ENCODE measurements at places on chromosomes 4 and X.
A peak's percentile ranks its signal among the peaks of the same experiment; 100 is the strongest.

GRCh38 chrX:136227948-136228838, 23.0 kb downstream of the MAP7D3 start:
- no peak for DNase-seq

DNA sequence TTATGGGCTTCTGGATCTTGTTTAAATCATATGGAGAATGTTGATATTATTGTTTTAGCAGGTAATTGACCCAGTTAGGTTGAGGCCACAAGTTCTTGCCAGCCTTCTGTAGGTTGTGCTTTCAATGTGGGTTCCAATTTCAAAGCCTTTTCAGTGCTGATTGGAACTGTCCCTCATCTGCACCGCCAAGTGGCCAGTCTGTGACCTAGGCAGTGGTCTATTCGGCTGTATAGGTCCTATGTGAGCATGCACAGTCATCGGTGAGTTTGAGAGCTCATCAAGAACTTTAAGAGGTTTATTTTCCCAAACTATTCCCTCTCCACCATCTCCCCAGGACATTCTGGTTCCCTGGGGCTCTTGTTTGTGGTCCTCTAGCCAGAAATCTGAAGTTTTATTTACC, 35.7 kb downstream of the DDX53 start:
- DNase-seq, result no peak

GRCh38 chr4:41658163-41658562, 90.4 kb downstream of the PHOX2B start:
- no peak for DNase-seq

DNA sequence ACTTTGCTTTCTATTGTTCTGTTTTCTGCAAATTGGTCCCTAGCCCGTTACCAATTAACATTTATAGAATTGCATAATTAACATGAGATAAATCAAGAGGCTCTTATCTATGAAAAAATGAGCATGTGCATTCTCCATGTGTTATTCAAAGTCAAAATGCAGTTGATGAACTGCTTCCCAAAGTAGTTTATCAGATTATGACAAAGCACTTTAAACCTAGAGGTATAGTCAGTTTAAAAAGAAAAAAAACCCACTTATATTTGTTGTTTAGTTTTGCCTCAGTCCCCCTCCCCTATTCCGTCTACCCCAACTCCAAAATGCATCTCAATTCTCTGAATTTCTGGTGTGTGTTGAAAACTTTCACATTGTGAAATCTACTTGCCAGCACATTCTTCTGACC, 119.5 kb downstream of the ATXN3L start:
- DNase-seq, result no peak

GRCh38 chrX:80430826-80431504, 10.7 kb downstream of the TENT5D start:
- DNase-seq, result no peak

DNA sequence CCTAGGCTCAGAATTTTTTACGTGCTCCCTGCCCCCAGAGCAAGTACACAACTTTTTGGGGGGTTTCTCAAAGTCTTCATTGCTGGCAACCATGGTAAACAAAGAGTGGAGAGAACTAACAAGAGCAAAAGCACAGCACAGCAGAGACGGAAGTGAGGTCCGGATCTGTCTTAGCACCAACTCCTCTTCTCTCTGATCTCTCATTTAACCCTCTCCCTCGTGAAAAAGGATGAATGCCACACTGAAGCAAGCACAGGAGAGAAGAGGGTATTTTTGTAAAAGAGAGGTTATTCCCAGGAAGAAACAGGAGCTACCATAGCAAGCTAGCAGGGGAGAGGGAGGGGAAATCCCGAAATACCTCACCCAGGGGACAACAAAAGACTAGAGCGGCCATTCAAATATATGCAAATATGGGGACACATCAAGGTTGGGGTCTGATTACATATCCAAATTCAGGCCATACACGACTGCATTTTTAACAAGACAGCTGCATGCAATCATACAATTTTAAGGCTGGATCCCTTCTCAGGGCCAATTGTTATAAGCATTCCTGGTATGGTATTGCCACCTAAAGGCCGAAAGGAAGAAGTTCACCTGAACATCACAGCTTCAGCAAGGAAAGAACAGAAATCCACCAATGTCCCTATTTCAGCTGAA, 46.6 kb downstream of the CD40LG start:
- no peak for DNase-seq

DNA sequence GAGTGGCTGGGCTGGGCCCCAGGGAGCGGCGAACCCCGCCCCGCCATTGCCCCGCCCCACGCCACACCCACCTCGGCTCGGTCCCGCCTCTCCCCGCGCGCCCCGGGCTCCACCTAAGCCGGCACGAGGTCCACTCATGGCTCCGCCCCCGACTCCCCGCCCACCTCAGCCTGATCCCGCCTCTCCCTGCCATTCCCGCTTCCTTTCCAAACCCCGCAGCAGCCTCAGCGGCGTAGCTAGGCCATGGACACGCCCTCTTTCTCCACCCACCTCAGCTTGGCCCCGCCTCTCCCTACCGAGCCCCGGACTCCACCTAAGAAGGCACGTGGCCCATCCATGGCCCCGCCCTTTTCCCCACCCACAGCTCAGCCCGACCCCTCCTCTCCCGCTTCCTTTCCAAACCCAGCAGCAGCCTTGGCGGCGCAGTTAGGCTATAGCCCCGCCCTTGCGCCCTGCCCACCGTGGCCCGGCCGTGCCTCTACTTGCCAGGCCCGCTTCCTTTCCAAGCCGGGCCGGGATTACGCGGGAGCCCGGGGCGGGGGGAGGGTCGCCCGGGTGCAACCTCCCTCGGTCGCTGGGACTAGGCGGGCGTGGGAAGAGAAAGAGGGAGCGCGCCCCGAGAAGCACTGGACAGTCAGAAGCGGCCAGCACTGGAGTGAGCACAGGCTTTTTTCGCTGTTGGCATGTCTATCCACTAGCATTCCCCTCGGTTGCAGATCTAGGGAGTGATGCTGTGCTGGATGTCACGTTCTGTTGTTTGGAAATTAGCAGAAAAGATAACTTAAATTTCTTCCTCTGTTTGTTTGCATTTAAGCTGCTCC, at the start of gene RELL1:
TSS of gene RELL1 (minus strand) at position 4 of the 821 bp plus-strand sequence. CDS start 89 bp downstream, outside the sequence.
- peak; percentile 96 for DNase-seq

- no peak for DNase-seq
Measured at GRCh38 chr4:67744561-67745283, 9.5 kb downstream of the GNRHR start.

GRCh38 chrX:1535241-1536041, 1.5 kb downstream of the P2RY8 start:
- DNase-seq, result no peak

DNA sequence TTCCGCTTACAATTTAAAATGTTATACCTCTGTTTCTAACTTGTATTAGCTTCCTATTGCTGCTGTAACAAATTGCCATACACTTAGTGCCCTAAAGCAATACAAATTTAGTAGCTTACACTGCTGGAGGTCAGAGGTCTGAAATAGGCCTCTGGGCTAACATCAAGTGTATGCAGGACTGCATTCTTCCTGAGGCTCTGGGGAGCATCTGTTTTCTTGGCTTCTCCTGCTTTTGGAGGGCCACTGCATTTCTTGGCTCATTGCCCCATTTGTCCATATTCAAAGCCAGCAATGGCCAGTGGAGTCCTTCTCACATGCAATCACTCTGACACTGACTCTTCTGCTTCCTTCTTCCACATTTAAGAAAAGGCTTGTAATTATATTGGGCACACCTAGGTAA, 639.8 kb upstream of the INTU start:
- DNase-seq, result no peak

- DNase-seq, result no peak
Measured at GRCh38 chrX:148540671-148541583, 40.5 kb downstream of the AFF2 start.

DNA sequence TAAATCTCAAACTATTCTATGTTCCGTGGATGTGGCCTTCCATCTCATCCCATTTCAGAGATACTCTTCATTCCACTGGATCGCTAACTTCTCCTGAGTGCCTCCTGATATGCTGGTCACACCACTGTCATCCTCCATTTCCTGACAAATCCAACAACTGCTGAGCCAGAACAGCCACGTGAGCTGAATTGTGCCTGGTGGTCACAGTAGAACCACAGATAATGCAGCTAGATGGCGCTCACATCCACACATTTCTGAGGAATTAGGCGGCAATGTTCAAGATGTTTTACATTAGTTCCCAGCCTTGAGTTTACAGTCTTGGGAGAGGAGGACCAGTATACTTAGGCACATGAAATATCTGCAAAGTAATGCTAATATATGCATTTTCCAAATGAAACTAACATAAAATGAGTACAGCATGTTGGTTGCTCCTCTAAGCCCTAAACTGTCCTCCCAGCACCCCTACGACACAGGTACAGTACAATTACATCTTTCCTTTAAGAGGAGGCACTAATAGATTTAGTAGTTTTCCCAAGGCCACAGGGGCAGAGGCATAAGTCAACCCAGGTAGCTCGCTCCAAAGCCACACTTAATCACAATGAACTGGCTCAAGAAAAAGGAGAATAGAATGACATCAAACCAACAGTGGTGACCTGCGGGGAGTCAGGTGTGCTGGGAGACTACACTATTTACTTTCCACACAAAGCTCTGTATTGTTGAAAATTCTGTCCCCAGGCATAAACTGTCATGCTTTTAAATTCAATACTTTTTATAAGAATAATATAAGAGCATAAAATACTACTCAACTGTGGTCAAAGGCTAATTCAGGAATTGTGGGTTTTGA, 134.2 kb downstream of the CHIC2 start:
- DNase-seq, result no peak

DNA sequence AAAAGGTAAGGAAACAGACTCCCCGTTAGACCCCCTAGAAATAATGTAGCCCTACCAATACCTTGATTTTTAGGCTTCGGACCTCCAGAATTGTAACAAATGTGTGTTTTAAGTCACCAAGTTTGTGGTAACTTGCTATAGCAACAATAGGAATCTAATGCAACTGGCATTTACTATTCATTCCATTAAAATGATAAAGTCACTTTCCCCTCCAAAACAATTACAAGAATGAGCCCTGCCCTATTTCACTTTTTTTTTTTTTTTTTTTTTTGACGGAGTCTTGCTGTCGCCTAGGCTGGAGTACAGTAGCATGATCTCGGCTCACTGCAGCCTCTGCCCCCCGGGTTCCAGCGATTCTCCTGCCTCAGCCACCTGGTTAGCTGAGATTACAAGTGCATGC, 3.5 kb upstream of the DDX60L start:
- DNase-seq, result no peak

DNA sequence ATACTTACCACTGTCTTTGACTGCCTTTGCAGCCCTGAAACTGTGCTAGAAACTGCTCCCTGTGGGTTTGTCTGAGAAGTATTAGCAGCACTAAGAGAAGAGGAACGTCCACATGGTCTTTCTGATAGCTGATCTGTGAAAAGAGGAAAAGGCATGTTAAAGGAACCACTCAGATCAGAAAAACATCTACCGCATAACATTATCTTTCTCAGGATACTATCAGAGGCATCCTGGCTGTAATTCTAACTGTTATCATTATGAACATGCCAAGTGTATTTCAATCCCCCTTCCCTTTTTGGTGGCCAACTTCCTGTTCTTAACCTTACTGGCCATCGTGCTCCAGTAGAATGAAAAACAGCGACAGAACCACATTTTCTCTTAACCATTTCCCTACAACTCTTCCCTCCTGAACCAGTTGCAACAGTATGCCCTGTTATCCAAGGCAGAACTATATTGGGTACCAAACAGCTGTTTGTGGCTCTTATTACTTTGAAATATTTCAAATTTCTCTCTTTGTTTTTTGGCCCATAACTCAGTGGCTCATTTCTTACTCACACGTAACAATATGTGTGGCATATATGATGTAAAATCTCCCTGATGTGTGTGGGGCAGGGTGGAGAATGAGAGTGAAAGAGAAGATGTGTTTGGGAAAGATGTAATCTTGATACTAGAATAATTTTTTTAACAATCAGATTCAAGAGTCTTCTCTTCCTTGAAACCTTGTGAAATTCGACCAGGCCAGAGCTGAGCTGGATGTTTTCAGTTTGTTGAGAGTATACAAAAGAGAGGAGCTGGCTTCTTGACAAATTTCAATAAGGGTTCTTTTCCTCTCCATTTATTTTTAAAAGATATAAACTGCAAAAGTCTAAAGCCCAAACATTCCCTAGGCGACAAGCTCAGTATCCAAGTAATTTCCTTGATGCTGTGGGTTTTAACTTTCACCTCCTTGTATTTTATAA, 35.2 kb downstream of the ARHGEF6 start:
- no peak for DNase-seq

GRCh38 chrX:56429581-56429980, 133.8 kb upstream of the UBQLN2 start:
- no peak for DNase-seq

GRCh38 chrX:68508799-68509198, 9.9 kb downstream of the YIPF6 start:
- DNase-seq, result no peak

GRCh38 chrX:129981752-129982299, 609 bp upstream of the BCORL1 start:
- no peak for DNase-seq

GRCh38 chr4:2817701-2818350, 24.9 kb downstream of the SH3BP2 start:
- DNase-seq, result no peak

GRCh38 chr4:182831376-182831775, 85.8 kb downstream of the DCTD start:
- no peak for DNase-seq

DNA sequence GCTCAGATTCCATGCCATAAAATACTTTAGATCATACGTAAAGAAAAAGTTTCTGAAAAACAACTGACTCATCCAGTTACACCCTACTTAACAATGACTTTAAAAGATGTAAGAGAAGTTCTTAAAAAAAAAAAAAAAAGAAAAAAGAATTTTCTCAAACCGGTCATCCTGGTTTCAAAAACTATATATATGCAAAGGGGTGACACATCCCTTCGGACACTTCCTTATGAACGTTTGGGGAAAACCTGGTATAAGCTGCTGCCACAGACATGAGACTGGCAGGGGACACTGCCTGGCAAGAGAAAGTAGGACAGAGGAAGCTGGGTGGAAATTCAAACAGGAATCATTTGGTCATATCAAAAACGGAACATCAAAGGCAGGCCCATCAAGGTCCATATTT, 81.2 kb upstream of the PRSS48 start:
- no peak for DNase-seq

GRCh38 chrX:16869393-16870094, 618 bp downstream of the RBBP7 start:
- DNase-seq, result no peak

GRCh38 chr4:121773883-121774282, 8.9 kb upstream of the SMIM43 start:
- no peak for DNase-seq

DNA sequence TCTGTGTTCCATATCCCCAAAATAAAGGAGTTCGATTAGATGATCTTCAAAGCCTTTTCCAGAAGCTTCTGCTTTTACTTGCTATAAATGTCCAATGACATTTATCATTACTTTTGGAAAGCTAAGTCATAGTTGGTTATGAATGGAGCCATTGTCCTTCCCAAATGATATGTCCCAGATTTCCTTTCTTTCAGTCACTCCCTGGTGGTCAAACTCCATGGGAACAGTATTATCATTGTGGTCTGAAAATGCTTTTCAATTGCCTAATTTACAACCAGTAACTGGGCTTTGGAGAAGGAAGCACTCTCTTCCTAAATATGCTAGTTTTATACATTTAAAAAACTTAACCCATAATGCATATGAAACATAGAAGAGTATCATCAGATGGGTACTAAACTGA, 571.5 kb upstream of the AMOT start:
- DNase-seq, result no peak

Data from stimulated activated CD8-positive, alpha-beta memory T cell treated with anti-CD3 and anti-CD28 coated beads, Interleukin-15, amount 100 ng/mL, for 4 hours (primary cell).